Gastroesophageal sphincter (tissue), 4 donors: ENCODE measurements at places on chromosomes 5 and 9. TPM values are rescaled to one million over a fixed set of nuclear protein-coding genes. Genes with fewer than 3 reads are reported as not detected.

- H3K27me3 ChIP-seq, result no peaks in the 10 kb centered on the region
- no peaks in the 10 kb centered on the region for H3K4me1 ChIP-seq
- no peak overlapping the region for H3K27ac ChIP-seq
- H3K4me3 ChIP-seq, result no peak overlapping the region
- peaks cover 32% of the 10 kb centered on the region for H3K36me3 ChIP-seq
Observed at GRCh38 chr9:137484551-137485315, 25.6 kb upstream of the NSMF start.

DNA sequence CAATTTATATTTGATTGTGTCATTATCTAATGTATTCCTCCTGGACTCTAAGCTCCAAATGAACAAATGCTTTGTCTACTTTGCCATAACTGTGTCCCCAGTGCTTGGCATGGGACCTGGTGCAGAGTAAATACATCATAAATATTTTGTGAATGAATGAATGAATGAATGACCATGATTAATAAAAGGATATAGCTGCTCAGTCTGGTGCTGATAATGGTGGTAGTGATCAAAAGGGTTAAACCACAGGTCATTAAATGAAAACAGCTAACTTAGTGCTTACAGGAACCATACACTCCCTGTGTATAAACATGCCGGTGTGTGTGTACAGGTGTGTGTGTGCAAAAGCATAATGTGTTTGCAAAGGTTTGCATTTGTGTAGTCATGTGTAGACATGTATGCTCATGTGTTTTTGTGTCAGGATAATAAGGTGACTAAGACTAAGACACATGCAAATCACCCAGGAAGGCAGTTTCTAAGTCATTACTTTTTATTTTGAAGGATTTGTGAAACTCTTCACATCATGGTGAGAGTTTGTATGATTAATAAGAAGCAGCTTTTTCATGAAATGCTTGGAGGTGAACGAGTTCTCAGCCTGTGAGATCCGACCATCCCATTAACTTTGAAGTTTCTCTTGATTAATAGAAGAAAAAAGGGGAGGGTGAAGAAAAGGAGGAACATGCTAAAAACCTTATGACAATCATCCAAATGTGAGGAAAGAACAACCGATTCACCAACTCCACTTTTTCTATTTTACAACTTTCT lies 24.6 kb downstream of the SPARC start:
- no peaks in the 10 kb centered on the region for H3K27me3 ChIP-seq
- no peaks in the 10 kb centered on the region for H3K4me1 ChIP-seq
- no peak for ATAC-seq
- H3K36me3 ChIP-seq, result no peaks in the 10 kb centered on the region

GRCh38 chr9:116975126-116975525 lies 288.0 kb downstream of the TRIM32 start:
- no peak overlapping the region for H3K4me3 ChIP-seq
- no peak for ATAC-seq
- no peaks in the 10 kb centered on the region for H3K36me3 ChIP-seq
- peaks cover 3% of the 10 kb centered on the region for H3K27me3 ChIP-seq

DNA sequence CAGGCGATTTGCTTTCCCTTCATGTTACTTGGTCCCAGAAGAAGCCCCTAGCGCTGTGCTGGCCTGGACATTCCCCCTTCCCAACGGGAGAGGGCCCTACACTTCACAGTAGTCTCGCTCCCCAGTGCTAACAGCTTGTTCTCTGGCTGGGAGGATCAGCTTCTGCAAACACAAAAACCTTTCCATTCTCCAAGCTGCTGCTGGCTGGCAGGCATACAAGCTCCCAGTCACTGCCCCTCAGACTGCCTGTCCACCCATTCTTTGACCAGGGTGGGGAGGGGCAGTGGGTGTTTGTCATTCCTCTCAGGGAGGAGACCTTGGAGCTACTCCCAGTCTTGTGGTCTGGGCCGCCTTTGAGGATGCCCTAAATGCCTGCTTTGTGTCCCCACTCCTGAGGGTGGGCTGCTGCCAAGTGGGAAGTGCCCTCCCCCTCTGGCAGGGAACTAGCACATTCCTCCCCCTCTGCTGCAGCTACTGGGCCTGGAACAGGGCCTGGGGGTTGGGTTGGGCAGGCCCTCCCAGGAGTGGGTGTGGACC lies 20.8 kb downstream of the ENHO start:
- no peaks in the 10 kb centered on the region for H3K36me3 ChIP-seq
- peak; percentile 89 for ATAC-seq
- no peak overlapping the region for H3K27ac ChIP-seq
- H3K27me3 ChIP-seq, result no peaks in the 10 kb centered on the region
- no peak overlapping the region for H3K4me3 ChIP-seq

Gene MRPS2
- 21.4 TPM for total RNA-seq

- no peak for ATAC-seq
- H3K27me3 ChIP-seq, result no peaks in the 10 kb centered on the region
- H3K27ac ChIP-seq, result no peak overlapping the region
- H3K4me3 ChIP-seq, result no peak overlapping the region
Observed at GRCh38 chr9:89678396-89679015, 73.7 kb downstream of the GADD45G start.

DNA sequence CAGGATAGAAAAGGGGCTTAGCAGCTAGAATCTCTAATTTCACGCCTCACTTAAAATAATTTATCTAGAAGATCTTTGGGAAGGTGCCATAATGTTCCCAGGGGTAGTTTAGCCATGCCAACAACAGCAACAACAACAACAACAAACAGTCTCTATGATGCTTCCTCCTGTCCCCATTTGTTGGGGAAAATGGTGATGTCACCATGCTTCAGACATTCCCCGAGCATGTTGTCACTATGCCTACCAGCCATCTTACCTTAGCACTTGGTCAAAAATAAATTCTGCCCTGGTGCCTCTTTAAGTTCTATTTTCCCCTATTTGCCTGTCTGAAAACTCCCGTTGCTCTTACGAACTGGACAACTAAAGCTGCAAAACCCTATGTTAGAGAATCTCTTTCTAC lies 76.6 kb downstream of the KCNN2 start:
- H3K27me3 ChIP-seq, result no peaks in the 10 kb centered on the region
- H3K4me1 ChIP-seq, result no peaks in the 10 kb centered on the region
- no peak overlapping the region for H3K4me3 ChIP-seq
- H3K36me3 ChIP-seq, result no peaks in the 10 kb centered on the region
- H3K27ac ChIP-seq, result no peak overlapping the region

DNA sequence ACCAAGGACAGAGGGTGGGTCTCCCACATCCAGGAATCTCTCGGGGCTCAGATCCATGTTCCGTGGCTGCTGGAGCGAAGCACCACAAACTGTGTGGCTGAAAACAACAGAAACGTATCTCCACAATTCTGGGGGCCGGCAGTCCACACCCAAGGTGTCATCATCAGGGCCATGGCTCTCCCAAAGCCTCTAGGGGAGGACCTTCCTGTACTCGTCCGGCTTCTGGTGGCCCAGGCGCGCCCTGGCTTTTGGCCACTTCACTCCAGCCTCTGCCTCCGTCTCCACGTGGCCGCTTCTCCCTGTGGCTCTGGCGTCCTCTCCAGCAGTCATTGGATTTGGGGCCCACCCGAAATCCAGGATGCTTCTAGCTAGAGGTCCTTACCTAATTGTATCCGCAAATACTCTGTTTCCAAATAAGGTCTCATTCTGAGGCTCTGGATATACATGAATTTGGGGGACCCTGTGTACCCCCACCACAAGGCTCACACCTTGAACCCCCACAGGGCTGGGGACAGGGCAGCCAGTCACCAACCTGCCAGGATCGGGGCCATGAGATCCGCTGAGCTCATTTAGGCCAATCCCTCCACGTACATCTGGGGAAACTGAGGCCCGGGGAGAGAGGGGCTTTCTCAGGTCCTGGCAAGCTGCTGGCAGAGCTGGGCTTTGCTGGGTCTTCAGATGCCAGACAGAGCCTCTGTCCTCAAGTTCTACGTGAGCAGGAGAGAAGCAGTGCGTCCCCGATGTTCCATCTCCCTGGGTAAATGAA lies 158.2 kb downstream of the OLFM1 start:
- H3K27ac ChIP-seq, result no peak overlapping the region
- no peaks in the 10 kb centered on the region for H3K36me3 ChIP-seq
- H3K4me3 ChIP-seq, result no peak overlapping the region
- no peaks in the 10 kb centered on the region for H3K4me1 ChIP-seq
- no peak for ATAC-seq

- H3K27me3 ChIP-seq, result no peaks in the 10 kb centered on the region
- no peaks in the 10 kb centered on the region for H3K36me3 ChIP-seq
- H3K4me1 ChIP-seq, result peaks cover 3% of the 10 kb centered on the region
- no peak overlapping the region for H3K27ac ChIP-seq
- H3K4me3 ChIP-seq, result no peak overlapping the region
Observed at GRCh38 chr5:150788977-150789376, 10.4 kb downstream of the SMIM3 start.

Gene OLFM1
- 32.8 TPM for total RNA-seq

DNA sequence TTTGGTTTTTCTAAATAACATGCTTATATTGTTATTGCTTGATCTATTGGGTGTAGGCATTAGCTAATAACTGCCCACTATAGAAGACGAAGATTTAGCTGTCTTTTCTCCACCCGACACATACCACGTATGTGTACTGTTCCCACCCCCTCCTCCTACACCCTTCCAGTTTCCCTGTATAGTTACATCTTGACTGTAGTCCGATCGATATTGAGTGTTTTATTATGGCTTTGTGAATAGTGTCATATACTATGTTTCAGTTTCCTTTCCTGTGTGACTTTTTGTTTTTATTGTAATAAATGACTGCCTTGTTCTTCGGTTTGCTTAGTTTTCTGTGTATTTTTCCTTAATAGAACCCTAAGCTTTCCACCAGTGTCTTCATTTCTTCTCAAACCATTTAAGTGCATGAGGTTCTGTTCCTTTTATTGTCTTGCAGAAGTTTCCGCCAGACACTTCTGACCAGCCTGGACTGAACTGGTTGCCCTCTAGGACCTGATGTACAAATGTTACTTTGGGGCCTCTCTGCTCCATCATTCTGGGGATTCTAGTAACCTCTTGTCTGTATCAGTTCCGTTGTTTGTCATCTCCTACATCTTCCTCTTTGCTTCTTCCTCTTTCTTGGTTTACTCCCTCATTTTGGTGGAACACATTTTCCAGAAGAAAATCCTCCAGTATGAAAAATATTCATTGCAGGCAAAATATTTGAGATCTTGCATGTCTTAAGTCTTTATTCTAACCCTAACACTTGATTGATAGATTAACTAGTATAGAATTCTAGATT lies 61.8 kb downstream of the PRKACG start:
- H3K36me3 ChIP-seq, result no peaks in the 10 kb centered on the region
- no peak for ATAC-seq
- no peaks in the 10 kb centered on the region for H3K27me3 ChIP-seq
- no peak overlapping the region for H3K4me3 ChIP-seq
- no peaks in the 10 kb centered on the region for H3K4me1 ChIP-seq
- no peak overlapping the region for H3K27ac ChIP-seq

- ATAC-seq, result peak; percentile 59
- H3K27ac ChIP-seq, result no peak overlapping the region
- H3K4me1 ChIP-seq, result no peaks in the 10 kb centered on the region
- no peak overlapping the region for H3K4me3 ChIP-seq
Observed at GRCh38 chr5:61673007-61673735, 341.1 kb downstream of the ZSWIM6 start.

Gene MRNIP
- 17.9 TPM for total RNA-seq

DNA sequence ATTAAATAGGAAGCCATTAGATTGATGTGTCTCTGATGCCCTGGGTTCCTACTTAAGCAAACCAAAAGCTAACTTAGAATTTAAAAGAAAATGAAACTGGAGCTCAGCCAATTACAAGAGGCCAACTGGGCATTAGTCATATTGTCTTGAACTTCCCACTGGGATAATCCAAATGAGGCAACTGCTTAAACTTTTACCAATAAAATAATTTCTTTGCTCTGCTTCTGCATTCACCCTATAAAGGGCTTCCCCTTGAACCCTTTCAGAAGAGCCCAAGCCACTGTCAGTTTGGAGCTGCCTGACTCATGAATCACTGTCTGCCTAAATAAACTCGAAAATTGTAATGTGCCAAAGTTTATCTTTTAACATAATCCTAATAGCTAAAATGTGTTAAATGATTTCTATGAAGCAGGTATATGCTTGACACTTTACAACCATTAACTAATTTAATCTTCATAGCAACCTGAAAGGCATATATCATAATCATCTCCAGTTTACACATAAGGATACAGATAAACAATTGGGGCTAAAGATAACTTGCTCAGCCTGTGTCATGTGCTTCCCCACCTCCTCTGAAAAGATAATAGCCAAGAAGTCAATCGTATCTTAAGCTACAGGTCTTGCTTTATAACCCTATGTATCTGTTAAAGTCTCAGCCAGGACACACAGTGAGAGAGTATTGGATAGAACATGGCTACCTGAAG lies 11.5 kb downstream of the GPR150 start:
- no peak overlapping the region for H3K4me3 ChIP-seq
- ATAC-seq, result no peak
- no peak overlapping the region for H3K27ac ChIP-seq

DNA sequence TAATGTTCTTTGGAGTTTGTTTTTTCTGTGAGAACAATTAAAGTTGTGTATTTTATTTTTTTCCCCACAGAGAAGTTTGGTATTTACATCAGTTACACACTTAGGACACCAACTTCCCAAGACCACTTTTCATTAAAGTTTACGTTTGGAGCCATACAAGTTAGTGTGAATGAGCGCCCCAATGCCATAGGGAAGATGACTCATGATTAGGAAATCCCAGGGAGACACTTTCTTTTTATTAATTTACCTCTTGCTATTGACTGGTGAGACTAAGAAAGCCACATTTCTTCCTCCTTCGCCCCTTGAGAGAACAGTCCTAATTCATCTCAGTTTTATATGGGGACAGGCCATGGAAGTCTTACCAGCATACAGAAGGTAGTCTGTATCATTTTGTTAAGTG lies 57.1 kb downstream of the EDIL3 start:
- no peaks in the 10 kb centered on the region for H3K36me3 ChIP-seq
- ATAC-seq, result no peak
- no peak overlapping the region for H3K27ac ChIP-seq

- H3K4me3 ChIP-seq, result no peak overlapping the region
- no peaks in the 10 kb centered on the region for H3K4me1 ChIP-seq
- no peak overlapping the region for H3K27ac ChIP-seq
- peaks cover 24% of the 10 kb centered on the region for H3K36me3 ChIP-seq
- ATAC-seq, result no peak
- no peaks in the 10 kb centered on the region for H3K27me3 ChIP-seq
Observed at GRCh38 chr9:120755810-120756434, 37.3 kb downstream of the FBXW2 start.

- H3K4me1 ChIP-seq, result no peaks in the 10 kb centered on the region
- H3K27me3 ChIP-seq, result no peaks in the 10 kb centered on the region
- H3K4me3 ChIP-seq, result no peak overlapping the region
- H3K27ac ChIP-seq, result no peak overlapping the region
Observed at GRCh38 chr5:8839361-8840055, 706.4 kb downstream of the SEMA5A start.

- no peaks in the 10 kb centered on the region for H3K27me3 ChIP-seq
- no peaks in the 10 kb centered on the region for H3K36me3 ChIP-seq
- H3K4me1 ChIP-seq, result peaks cover 4% of the 10 kb centered on the region
- H3K27ac ChIP-seq, result no peak overlapping the region
Observed at GRCh38 chr9:76399856-76400255, 5.6 kb upstream of the RFK start.
